ENCODE measurements at places on chromosomes 1 and 21.

DNA sequence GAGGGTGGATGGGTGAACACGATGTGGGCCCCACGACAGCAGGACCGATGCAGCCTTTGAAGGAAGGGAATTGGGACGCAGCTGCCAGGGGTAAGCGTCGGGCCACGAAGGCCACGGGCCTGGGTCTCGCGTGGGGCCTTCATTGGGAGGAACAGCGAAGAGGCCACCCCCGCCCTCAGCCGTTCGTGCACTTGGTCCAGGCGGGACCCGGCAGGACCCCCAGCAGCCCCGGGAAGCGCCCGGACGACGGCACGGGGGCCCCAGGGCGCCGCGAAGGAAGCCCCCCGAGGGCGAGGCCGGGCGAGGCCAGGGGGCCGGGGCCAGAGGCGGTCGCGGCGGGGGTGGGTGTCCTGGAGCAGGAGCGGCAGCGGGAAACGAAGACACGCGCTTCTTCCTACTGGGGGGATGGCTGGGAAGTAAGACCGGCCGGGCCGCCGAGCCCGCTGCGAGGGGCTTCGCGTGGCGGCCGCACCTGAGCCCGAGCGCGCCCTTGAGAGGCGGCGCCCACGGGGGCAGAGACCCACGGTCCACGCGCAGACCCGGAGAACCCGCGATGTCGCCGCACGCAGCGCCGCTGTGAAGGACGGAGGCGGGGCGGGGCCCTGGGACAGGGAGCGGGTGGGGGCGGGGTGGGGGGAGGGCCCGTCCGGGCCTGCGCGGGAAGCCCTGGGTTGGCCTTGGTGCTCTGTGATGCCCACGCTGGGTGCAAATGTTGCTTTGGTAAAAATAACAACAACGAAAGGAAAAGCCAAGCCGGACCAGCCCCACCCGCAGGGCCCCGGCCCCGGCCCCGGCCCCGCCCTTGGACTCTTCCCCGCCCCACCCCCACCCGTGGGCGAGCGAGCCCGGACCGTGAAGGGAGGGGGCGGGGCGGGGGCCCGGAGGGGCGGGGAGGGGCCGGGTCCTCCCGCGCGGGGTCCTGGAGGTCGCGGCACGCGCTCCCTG, 56.0 kb upstream of the ADARB1 start:
- DNase-seq, result no peak

GRCh38 chr1:48697066-48697707, 79.5 kb downstream of the BEND5 start:
- DNase-seq, result peak; percentile 85

- DNase-seq, result no peak
Measured at GRCh38 chr21:24197132-24197643, 1410.1 kb downstream of the MRPL39 start.

DNA sequence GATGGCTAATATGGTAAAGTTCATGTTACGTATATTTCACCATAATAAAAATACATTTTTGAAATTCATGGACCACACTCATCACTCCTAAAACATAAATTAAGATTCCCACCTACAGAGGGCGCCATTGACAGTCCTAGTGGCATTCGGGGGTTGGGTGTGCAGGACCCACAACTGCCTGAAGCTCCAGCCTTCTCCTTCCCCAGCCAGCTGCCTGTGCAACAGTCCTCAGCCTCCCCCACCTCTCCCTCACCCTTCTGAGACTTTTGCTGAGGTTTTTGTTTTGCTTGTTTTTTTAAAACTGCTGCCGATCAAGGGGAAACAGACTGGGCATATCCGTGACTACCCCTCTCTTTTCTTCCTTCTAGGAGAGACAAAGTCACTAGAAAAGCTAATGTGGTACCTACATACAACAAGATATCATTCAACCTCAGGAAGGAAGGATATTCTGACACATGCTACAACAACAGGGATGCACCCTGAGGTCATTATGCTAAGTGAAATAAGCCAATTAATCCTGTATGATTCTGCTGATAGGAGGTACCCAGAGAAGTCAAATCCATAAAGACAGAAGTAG, 9.2 kb upstream of the EVA1C start:
- DNase-seq, result peak; percentile 62

DNA sequence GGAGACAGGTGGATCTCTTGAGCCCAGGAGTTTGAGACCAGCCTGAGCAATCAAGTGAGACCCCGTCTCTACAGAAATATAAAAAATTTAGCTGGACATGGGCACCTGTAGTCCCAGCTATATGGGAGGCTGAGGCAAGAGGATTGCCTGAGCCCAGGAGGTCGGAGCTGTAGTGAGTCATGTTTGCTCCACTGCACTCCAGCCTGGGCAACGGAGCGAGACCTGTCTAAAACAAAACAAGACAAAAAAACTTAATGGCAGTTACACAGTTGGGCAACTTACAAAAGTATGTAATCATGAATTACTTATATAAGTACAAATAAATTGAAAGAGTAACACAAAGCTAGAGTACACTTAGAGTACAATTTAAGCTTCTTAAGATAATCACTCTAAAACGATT, 25.2 kb downstream of the RC3H1 start:
- no peak for DNase-seq

DNA sequence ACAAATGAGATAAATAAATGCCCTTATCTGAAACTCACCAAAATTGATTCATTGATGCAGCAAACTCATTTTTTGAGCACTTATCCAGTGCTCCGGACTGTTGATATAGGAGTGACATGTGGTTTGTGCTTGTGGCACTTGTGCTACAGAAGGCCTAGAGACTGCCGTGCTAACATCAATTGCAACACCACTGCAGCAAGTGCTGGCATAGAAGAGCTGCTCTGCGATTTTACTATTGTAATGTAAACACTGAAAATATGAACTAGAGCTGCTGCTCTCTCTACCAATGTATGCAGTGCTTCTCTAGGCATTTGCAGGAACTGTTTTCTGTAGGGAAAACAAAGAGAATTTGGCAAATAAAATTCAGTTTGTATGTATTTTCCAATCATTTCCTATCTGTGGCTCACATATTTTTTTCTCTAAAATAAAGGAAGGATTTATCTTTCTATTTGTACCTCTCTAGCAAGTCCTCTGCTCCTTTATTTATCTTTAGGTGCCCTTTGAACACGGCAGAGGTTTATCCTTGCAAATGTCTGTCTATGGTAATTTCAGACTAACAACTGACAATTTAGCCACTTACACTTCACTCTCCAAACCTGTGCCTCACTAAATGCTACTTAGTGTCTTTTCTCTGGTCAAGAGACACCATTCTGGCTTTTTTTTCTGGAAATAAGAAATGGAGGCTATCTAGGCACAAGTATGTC, 409.5 kb upstream of the ADGRL2 start:
- no peak for DNase-seq

DNA sequence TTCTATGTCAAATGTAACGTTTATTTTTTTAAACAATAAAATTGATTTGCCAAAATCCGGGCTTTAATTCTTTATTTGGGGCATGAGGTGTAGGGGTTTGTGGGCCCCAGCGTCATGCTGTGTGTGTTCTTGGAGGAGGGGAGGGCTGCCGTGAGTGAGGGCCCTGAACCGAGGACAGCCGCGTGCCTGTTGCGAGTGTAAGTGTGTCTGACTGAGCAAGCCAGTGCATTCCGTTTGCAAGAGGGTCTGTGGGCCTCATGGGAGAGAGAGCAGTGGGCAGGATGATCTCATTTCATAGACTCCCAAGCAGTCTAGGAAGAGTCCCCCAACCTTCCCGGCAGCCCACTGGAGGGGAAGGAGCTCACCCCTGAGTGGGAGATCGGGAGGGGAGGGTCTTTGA, 21.4 kb upstream of the SPSB1 start:
- no peak for DNase-seq

DNA sequence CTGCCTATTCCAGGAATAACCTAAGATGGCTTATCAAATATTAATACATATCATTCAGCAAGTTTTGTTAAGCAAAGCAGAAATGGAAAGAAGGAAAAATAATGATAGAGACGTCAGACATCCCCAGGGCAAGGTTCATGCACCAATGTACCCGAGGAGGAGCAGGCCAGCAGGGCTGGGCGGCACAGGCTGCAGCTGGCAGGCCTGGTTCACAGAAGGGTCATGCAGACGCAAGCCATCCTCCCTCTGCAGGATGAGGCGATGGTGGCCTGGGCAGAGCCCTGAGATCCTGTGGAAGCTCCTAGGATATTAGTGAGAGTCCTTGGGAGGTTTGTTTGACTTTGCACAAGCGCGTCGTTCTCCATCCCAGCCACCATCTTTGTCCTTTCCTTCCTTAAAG, 30.0 kb downstream of the BATF3 start:
- DNase-seq, result no peak

DNA sequence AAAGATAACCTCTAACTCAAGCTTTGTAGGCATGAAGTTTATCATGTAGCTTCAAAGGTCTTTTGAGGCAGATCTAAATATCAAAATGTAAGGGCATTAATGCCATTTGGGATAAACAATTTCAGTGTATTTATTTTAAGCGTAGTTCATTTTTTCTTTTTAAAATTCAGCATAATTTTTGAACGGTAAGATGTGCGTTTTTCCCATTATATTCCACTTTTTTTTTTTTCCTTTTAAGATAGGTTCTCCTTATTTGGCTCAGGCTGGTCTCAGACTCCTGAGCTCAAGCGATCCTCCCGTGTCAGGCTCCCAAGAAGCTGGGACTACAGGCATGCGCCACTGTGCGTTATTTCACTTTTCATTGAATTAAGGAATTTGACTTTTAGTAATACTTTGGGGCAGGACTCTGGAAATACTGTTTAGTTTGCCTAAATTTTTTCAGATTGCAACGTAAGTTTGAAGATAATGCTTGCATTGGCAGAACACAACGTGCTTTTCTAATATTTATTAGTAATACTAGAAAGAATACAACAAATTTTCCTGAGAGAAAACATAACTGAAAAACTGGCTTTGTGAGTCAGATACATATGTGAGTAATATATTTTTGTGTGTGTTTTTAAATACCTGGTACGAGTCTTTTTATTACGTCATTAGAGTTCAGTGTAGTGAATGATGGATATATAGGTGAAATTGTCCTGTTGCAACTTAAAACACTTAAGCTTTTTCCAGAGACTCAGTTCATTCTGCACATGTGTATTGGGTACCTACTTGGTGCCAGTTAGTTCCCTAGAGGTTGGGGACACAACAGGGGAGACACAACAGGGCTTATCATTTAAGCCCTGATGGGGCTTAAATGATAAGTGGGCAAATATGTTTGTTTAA, 2.2 kb downstream of the RALGPS2 start:
- no peak for DNase-seq

DNA sequence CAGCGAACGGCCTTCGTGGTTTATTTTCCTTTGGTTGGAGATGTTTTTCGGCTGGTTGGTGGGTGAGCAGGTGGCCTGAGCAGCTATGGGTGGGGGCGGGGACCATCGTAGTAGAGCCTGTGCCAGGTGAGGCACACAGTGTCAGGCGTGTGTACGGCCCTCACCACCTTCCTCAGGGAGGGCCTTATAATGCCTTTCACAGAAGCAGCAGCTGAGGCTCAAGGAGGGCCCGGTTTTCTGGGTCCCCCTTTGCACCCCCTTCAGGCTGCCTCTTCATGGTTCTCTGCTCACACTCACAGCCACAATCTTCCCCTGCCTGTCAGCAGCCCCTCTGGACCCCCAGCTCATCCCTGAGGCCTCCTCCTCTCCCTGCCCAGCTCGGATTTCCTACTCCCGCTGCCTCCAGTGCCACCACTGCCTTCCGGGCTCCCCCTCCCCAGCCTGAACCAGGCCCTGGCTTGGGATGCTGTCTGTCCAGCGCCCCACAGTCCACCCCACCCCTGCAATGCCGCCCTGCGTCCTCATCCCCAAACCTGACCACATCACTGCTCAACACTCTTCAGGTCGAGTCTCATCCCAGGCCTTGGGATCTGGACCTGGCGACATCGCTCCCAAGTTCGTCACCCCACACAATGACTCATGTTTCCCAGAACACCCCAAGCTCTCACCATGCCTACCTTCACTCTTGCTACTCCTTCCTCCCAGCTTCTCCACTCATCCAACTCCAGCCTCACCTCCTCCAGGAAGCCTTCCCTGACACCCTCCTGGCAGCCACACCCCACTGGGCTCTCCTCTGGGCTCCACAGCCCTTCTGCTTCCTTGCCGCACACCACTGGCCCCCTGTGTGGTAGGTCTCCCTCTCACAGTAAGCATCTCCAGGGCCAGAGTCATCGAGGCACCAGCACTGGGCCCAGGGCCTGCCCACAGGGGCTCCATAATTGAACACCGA, 53.9 kb downstream of the DMRTB1 start:
- DNase-seq, result peak; percentile 12

Measured in glutamatergic neuron (in vitro differentiated cells).